Activated naive CD4-positive, alpha-beta T cell treated with anti-CD3 and anti-CD28 coated beads, Interleukin-2, amount 10 ng/mL, durations not matched to agents 7 days and 5 days (primary cell): ENCODE measurements at places on chromosomes 1 and 21.
A peak's percentile ranks its signal among the peaks of the same experiment; 100 is the strongest.

DNA sequence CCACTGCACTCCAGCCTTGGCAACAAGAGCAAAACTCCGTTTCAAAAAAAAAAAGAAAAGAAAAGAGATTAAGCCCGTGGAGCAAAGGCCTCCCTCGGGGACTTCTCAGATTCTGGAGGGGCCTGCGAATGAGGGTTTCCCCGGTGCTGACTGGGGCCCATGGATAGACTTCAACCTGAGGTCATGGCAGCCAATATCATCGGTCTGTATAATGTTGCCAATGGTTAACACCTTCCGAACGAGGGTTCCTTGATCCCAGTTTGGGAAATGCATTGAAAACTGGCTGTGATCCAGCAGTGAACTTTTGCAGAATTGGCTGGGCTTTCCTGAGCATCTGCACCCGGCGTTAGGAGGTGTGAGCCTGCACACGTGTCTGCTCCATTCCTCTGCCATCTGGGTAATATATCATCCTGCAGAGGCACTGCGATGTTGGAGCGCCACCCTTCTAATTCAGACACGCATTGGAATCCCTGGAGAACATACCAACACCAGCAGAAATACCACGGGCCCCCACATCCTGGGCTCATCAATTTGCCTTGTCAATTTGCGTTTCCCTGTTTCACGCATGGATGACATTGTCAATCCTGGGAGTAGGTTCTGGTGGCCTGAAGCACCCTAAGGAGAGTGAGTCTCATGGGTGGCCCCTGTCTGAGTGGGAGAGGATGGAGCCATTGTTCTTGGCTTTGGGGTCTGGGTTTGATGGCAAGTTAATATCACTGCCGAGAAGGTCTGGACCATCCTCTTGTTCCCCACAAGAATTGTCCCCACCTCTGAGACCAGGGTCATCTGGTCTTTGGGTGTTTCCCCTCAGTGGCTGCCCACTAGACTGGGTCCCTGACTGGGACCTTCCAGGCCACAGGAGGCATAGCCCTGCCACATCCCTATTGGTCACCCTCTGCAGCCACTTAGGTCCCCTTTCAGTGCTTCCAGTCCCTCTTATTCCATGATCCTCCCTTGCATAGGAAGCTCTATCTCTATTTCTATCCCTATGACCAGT lies 441.0 kb downstream of the PTPRU start:
- no peak for DNase-seq

GRCh38 chr1:89578151-89578550 lies 53.5 kb downstream of the LRRC8B start:
- DNase-seq, result no peak

- DNase-seq, result no peak
Observed at GRCh38 chr1:25695090-25695770, 78.6 kb downstream of the MAN1C1 start.

GRCh38 chr21:29817450-29817849 lies 122.3 kb downstream of the GRIK1 start:
- DNase-seq, result no peak

- DNase-seq, result no peak
Observed at GRCh38 chr1:99748419-99748818, 18.0 kb downstream of the FRRS1 start.

DNA sequence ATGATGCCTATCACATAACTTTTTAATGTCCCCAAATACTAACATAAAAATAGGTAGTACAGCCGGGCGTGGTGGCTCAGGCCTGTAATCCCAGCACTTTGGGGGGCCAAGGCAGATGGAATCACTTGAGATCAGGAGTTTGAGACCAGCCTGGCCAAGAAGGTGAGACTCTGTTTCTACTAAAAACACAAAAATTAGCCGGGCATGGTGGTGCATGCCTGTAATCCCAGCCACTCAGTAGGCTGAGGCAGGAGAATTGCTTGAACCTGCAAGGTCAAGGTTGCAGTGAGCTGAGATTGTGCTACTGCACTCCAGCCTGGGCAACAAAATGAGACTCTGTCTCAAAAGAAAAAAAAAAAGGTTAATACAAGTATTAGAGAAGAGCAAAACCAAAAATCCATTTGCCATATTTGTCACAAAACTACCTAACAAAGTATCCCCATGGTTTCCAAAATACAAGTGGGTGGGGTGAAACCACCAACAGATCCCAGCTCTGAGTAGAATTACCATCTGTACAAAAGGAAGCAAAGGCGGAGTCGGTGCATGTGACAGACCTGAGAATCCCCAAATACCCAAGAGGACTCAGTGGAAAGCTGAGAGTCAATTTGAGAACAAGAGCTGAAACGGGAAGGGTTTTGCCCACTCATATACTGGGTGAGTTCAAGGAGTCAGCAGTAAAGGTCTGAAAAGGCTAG lies 113.2 kb downstream of the TOMM20 start:
- DNase-seq, result peak; percentile 42

- DNase-seq, result no peak
Observed at GRCh38 chr1:228267962-228268880, 60.4 kb downstream of the OBSCN start.

DNA sequence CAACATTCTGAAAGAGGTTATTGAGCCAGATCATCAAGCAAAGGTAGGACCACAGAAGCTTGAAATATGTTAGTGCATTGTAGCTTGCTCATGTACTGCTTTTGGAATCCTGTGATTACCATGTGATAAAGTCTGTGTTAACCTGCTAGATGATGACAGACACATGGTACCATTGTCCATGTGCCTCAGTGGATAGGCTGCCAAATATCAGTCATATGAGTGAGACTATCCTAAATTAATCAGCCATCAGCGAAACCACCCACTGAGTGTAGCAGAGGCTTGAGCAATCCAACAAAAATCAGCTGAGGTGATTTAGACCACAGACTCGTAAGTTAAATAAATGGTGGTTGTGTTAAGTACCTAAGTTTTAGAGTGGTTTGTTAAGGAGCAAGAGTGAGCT lies 32.7 kb upstream of the CRB1 start:
- DNase-seq, result no peak

- DNase-seq, result no peak
Observed at GRCh38 chr1:36327421-36328087, 4.1 kb upstream of the EVA1B start.

DNA sequence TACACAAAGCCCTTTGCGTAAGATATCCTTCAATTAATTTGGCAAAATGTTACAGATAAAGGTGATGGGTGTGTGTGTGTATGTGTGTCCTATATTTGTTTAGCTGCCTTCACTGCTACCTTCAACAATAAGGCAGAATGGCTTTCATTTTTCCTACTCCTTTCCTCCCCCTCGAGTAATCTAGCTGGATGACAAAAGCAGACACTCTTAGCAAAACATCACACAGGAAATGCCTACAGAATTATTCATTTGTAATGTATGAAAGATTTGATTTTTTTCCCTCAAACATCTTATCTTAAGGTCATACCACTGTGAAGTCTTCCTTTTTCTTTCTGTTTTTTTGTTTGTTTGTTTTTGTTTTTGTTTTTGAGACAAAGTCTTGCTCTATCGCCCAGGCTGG lies 10.6 kb downstream of the PTPN22 start:
- no peak for DNase-seq

GRCh38 chr1:8873506-8874229 lies 4.8 kb downstream of the ENO1 start:
- DNase-seq, result peak; percentile 77

DNA sequence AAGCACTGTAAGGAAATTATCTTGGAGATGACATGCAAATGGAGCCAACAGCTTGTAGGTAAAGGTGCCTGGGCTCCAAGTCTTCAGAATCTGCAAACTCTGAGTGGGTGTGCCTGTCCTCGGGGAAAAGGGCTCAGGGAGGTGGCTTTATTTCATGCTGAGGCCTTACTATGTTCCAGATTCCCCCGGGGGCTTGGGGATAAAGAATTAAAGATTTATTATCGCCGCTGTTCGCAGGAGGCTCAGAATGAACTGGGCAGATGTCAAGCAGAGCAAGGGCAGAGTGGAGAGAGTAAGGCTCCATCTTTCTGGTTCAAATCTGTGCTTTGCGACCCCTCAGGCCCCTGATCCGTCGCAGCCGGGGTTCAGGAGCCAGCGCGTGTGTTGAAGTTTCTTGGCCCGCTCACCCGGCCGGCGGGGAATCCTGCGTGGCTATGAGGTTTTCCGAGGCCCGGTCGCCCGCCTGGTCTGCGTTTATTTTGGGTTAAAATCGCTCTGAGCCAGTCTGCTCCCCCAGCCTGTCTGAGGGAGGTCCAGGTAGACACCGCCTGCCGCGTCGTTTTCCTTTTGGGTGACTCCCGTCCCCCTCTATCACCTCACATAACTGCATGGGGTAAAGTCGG lies 19.5 kb downstream of the RHOU start:
- DNase-seq, result no peak

- DNase-seq, result no peak
Observed at GRCh38 chr1:38360807-38361206, 314.2 kb upstream of the POU3F1 start.

DNA sequence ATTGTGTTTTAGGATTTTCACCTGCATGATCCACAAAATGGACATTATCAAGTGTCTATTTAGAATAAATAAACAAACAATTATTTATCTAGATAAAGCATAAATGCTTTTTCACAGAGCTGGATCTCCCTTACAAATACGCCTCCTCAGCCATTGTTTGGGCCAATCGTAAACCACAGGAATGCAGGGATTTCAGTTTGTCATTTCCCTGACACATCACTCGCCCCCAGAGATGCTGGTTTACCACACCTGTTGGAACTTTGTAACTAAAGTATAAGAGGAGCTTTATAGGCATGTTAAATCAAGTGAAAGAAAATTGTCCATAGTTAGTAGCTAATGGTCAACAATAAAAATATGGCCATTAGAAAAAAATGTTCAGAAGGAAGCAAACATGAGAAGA lies 40.3 kb downstream of the GPR88 start:
- no peak for DNase-seq

DNA sequence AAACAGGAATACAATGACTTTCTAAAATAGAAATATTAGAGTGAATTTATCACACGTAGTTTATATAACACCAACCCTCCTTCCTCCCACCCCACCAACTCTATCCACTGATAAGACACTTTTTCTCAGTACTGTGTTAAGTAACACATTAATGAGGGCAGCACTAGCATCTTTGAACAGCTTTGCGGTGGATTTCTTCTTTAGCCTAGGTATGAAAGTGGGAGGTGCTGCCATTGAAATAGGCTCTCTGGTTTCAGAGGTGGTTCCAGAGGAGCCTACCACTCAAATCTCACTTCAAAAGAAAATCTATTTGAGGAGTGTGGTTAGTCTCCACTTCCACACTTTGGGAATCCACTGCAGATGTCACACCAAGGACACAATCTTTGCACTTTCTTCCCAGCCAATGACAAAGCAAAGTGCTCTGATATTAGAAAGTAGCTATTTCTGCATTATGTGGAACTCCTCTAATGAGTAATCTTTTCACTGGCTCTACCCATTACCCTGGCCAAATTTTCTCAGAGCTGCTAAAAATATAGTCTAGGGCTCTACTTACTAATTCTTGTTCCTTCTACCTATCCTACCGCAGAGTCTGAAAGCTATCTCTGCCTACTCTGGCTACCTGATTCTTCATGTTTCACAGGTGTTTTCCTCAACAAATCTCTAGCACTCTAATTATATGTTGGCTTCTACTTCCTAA lies 1667.8 kb downstream of the MRPL39 start:
- DNase-seq, result no peak

- DNase-seq, result no peak
Observed at GRCh38 chr1:159562680-159563079, 24.9 kb upstream of the APCS start.
